Endothelial cell (in vitro differentiated cells): ENCODE measurements at places on chromosomes 5 and 9.

DNA sequence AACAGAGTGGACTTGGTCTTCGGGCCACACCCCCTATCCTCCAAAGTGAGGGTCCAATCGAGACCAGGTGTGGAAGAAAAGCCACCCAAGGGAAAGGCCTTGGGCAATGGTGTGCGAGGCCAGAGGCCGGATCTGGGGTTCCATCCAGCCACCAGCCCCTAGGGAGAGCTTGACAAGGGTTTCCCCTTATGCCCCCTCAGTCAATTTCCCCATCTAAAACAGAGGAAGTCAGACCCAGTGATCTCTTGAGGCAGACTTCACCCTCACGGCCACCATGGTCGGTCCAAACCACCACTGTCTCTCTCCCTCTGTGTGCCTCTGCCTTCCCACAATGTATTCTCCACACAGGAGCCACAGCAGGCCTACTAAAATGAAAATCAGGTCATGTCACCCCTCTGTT is 82.9 kb downstream of the C5orf15 start:
- DNase-seq = no peak

- peak; percentile 84 for DNase-seq
Measured at GRCh38 chr5:150656191-150657132, 4.6 kb upstream of the MYOZ3 start.

DNA sequence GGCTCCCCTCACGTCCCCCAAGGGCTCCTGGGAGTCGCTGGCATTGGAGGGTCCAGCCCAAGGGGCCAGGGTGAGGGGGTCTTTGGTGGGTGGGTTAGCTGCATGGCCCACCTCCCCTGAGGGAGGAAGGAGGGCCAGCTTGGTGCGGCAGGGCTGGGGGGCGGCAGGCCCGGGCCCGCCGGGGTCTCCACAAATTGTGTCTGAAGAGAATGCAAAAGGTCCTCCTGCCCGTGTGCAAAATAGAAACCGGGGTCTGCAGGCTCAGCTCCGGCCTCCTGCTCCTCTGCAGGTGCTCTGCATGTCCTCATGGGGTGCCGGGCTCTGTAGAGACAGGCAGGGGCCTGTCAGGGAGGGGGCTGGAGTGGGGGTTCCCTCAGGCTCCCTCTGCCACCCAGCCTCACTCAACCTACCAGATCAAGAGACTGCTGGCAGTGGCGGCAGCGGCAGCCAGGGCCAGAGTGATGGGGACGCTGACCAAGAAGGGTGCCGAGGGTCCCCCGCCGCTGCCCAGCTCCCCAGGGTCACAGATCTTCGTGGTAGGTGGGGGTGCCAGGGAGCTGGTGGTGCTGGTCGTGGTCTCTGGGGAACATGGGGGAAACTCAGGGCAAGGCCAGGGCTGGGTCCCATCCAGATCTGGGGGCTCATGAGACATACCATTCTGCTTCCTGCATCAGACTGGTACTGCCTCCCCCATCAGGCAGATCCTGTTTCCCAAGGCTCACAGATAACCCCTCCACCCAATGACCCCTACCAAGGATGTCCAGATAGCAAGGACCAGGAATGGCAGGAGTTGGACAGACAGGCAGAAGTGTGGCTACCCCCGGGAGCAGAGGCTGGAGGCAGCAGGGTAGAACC is 29.2 kb upstream of the ENHO start:
- DNase-seq = no peak

GRCh38 chr5:59768152-59769040 is 125.1 kb downstream of the PDE4D start:
- peak; percentile 30 for DNase-seq

DNA sequence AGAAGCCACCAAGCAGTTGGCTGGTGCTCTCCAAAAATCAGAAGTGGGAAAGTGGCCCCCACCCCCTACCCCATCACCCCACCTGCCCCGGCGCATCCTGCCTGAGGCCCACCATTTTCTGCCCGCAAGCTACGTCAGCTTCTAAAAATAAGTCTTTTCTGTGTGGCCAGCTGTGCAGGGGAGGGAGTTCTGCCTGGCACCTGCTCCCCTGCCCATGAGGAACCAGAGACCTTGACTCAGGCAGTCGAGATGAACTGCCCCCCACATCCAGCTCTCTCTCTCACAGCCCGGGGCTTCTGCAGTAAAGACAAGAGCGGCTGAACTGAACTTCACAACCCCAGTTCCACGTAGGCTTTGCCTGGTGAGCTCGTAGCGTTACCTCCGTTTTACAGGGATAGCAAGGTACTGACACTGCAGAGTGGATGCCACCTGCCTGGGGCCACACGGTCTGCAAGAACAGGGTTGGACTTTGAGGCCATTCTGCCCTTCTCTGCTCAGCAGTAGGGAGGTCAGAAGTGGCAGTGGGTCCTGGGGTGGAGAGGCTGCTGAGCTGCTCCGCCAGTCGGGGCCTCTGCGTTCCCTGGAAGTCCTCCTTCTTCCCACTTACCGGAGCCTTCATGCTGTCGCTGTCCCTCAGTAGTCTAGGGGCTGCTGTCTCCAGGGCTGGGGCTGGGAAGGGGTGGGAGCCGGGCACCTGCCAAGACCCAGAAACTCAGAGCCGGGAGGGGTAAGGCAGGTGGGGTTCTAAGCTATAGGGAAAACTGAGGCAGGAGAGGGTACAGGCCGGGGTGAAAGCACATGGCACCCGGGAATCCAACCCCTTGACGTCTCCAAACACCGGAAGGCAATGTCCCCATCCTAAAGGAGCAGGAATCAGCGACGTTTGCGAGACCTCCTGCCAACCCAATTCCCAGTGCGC is 781 bp downstream of the ST6GALNAC4 start:
- DNase-seq = no peak

- no peak for DNase-seq
Measured at GRCh38 chr5:77333451-77334123, 123.1 kb downstream of the PDE8B start.

GRCh38 chr5:5523066-5523505 is 100.6 kb downstream of the ICE1 start:
- no peak for DNase-seq

- no peak for DNase-seq
Measured at GRCh38 chr5:54220230-54221040, 89.9 kb downstream of the ARL15 start.

- no peak for DNase-seq
Measured at GRCh38 chr5:109028608-109029299, 281.1 kb downstream of the FER start.

DNA sequence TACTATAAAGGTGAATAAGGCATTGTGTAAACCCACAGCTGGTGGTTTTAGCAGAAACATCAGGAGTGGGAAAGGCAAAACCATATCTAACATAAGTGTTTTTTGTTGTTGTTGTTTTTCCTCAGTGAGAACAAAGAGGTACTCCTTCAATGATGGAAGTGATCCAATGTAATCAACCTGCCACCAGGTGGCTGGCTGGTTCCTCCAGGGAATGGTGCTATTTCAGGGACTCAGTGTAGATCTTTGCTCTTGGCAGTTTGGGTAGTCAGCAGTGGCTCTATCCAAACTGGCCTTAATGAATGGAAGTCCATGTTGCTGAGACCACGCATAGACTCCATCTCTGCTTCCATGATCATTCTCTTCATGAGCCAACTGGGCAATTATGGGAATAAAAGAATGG is 10.8 kb downstream of the DMRTA1 start:
- DNase-seq = no peak

DNA sequence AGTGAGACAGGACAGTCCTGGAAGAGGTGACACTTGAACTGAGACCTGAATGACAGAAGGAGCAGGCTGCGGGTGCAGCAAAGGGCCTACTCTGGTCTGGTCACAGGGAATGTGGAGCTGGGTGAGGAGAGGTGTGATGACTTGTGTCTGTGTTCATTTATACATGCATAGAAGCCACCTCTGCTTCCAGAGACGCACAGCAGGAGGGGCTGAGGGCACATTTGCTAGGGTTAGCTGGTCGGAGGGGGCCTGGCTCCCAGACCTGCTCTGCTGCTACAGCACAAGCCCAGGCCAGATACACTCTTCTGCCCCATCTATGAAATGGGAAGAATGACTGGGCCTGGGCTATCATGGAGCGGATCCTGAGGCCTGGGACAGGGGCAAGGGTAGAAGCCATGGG is 15.6 kb downstream of the UNC5A start:
- DNase-seq = no peak

DNA sequence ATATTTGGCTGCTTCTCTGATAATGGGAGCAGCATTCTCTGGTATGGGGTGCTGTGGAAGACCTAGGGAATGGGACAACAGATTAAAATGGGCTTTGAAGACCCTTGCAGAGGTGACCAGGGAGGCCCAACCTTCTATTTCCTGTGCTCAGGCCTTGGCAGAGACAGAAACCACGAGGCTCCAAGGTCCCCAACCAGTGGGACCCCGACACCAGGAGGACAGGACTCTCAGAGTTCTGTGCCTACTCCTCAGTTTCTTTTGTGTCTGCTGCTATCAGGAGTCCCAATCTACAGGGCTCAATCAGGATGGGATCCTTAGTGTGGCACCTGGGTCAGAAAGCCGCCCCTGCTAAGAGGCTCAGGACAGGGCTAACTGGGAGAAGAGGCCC is 29.3 kb downstream of the CSF2 start:
- no peak for DNase-seq

DNA sequence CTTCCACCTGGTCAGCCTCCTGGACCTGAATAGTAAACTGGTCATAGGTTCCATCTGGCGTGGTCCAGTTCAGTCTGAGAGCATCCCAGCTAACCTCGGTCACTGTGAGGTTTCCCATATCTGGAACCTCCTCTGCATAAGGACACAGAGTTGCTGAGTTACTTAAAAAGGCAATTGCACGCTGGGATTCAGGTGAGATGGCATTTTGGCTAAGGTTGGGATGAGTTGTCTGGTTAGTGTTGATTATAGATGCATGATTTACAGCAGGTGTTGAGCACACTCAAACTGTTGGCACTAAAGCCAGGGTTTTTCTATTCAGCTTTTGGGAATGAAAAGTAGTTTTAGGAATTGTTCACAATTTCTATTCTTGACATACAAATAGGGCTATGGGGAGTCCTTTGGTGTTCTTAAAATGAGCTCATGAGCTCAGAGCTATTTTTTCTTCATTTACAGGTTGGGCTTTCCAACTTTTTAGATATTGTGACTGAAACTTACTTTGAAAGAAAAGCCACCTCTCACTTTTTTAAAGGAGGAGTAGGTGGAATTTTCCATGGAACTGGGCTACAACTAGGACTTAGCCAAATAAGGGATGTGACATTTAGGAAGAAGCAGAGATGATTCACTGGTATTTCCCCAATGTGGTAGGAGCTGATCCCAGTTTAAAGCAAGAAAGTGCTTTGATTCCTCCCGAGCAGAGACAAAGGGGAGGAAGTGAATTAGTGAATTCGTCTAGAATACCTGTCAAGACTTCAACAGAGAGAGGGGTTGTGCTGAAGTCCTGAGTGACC is 54.7 kb downstream of the TNC start:
- no peak for DNase-seq

DNA sequence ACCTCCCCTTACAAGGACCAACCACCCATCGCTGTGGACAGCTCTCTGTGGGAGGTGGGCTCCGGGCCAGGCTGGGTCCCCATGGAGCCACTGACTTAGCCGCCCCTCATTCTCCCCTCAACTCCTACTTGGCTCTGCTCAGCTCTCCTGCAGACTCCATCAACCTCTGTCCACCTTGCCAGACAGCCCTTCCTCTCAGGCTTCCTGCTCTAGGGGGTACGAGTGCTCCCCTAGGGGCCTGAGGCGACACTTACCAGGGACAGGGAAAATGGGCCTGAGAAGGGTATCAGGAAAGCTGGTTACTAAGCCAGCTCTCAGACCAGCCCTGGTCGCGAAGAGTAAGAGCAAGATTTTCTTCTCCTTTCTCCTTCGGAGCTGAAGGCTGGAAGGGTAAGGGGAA is 43.9 kb downstream of the SHB start:
- DNase-seq = peak; percentile 23

GRCh38 chr9:86822006-86822801 is 125.1 kb downstream of the GAS1 start:
- DNase-seq = no peak

DNA sequence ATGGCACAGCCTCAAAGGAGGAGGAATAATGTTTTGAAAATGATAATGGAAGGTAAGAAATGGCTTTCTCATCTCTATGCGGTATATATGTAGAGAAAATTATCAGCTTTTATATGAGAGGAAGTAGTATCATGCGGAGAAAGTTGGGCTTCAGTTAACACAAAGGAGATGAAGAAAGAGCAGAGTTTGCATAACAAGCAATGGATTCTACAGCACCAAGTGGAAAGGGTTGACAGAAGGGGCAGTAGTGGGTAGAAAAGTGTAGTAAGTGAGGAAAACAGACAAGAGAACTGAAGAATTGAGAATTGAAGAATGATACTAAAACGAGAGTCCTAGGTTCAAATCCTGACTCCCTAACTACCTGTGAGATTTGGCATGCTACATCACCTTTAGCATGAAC is 51.0 kb downstream of the GNG10 start:
- no peak for DNase-seq

GRCh38 chr9:136995772-136996311 is 526 bp downstream of the CLIC3 start:
- no peak for DNase-seq

GRCh38 chr5:173858021-173858669 is 30.0 kb upstream of the CPEB4 start:
- DNase-seq = no peak

- DNase-seq = no peak
Measured at GRCh38 chr9:72947984-72948465, 4.8 kb downstream of the ALDH1A1 start.

GRCh38 chr9:88420227-88420626 is 32.0 kb downstream of the SPIN1 start:
- no peak for DNase-seq

DNA sequence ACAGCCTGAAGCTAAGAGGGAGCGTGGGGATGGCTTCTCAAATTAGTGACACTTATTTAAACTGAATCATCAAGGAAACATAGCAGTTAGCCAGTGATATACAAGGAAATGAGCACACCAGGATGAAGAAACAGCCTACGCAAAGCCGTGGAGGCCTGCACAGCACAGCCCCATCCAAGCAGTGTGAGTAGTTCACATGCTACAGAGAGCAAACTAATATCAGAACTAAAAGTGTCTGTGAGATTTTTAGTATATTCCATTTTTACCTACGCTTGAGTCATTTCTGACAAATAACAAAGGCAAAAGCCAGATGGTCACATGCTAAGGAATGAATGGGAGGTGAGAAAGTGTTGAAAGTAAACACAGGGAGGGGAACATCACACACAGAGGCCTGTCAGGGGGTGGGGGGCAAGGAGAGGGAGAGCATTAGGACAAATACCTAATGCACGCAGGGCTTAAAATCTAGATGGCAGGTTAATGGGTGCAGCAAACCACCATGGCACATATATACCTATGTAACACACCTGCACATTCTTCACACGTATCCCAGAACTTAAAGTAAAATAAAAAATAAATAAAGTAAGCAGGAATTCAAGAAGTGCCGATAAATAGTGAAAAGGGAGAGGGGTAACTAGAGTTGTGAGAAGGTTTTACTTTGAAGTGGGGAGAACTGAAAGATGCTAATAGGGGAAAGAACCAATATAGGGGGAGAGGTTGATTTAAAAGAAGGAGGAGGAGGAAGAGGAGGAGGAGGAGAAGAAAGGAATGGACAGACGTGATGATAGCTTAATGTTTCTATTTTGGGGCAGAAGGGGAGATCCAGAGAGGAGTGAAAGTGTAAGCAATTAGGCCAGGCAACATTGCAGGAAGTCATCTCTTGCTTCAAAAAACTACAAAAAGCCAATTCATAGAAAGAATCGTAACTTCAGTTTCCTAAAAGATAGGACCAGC is 100.9 kb upstream of the PTGER4 start:
- no peak for DNase-seq

GRCh38 chr9:74458832-74459231 is 38.3 kb upstream of the RORB start:
- no peak for DNase-seq
